ENCODE measurements at places on chromosomes 5 and 9.

DNA sequence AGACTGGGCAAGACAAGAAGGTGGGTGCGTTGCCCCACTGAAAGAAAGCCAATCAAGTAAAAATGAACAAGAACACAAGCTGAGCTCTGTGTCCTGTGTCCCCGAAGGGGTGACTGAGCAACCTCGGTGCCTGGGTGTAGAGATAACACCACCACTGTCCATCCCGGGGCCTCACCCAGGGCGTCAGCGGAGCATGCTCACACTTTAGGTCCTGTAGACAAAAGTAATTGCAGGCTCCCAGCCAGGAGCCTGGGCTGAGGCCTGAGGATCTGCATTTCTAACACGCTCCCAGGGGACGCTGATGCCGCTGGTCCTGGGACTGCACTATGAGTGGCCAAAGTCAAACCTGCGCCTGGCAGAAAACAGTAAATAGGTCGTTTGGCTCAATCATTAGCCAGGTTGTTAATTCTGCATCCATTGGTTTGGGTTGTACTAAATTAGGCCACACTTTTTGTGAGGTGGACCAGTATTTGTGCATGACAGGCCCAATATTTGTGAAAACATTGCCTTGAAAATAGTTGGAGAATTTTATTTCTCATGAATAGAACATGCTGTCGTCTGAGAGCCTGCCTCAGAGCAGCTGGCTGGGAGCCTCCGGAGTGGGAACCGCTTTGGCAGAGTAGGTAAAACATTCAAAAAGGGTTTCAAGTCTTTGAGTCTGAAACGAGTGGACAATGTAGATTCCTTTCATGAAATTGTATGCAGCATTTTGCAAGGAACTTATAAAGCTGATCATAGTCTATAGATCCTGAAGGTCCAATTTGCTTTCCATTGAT lies 38.3 kb downstream of the ANKRD33B start:
- DNase-seq, result no peak

GRCh38 chr9:18056269-18056992 lies 417.5 kb upstream of the ADAMTSL1 start:
- DNase-seq, result no peak

GRCh38 chr5:81016116-81016515 lies 56.0 kb downstream of the RASGRF2 start:
- no peak for DNase-seq

DNA sequence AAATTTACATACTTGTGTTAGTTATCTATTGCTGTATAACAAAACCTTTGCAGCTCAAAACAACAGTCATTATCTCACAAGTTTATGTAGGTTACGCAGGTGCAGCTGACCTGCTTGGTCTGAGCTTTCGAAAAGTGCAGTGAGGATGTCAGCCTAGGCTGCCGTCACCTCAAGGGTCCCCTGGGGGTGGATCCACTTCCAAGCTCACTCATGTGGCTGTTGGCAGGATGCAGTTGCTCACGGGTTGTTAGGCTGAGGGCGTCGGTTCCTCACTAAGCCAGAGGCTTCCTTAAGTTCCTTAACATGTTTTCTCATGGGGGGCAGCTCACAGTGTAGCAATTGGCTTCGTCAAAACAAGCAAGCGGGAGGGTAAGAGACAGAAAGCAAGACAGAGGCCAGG lies 139.8 kb downstream of the DOCK8 start:
- no peak for DNase-seq

GRCh38 chr5:50697739-50698138 lies 31.3 kb downstream of the PARP8 start:
- DNase-seq, result no peak

- no peak for DNase-seq
Measured at GRCh38 chr5:150138551-150139265, 16.9 kb downstream of the PDGFRB start.

DNA sequence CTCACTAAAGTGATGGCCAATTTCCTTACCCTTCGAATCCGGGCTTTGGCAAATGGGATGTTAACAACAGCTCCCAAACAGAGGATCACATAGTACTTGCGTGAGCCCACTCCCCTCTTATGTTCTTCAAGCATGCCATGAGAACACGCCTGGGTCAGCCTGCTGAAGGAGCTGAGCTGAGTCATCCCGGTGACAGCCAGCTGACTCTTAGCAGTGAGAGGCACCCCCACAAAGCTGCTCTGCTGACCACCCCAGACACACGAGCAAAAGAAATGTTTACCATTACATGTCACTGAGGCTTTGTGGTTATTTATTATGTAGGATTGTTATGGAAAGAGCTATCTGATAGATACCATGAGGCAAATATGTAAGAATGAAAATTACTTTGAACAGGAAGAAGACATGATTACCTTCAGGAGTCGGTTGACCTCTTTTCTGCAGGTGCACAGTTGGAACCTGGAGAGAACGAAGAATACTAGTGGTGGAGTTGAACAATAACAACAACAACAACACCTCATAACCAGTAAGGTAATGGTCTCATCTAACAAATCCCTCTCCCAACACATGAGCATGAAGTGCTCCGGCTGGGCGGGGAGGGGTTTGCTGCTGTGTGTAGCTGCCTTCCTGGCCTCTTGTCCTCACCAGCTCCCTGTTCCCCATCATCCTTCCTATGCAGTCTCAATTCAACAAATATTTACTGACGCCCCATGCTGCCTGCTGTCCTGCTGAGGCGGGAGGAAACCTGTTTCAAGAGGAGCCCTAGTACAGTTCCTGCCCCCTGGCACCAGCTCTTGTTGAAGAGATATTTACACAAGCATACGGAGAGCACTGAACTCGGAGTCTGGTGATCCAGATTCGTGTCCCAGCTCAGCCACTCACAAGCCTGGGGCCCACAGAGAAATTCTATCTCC lies 69.4 kb upstream of the LHFPL2 start:
- DNase-seq, result no peak

- DNase-seq, result no peak
Measured at GRCh38 chr9:136761545-136761981, 2.8 kb downstream of the LCN15 start.

DNA sequence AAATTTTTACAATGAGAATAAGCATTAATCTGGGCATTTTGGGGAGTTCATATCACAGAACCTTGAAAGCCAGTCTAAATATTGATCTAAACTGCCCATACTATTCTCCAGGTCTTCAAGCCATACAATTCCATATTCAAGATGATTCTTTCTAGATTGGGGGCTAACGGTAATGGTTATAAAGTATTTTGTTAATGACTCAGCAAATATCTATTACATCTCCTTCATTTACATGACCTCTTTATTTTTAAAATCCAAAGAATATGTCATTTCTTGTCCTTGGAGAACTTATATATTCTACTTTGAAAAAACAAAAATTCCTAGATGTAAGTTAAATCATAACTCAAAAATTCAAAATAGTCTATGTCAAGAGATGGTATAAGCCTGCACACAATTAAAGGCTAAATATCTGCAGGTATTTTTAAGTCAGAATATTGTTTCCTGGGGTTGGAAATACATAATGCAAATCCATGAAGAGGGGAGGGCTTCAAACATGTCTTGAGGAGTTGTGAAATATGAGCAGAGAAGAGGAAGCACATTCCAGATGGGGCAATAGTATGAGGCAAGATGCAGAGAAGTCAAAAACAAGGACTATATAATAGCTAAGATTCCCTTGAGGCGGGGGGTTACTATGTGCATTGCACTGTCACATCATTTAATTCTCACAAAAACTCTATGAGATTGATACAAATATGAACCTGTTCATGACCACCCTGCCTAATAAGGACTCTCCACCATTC lies 526.4 kb downstream of the NR2F1-AS1 start:
- DNase-seq, result no peak

DNA sequence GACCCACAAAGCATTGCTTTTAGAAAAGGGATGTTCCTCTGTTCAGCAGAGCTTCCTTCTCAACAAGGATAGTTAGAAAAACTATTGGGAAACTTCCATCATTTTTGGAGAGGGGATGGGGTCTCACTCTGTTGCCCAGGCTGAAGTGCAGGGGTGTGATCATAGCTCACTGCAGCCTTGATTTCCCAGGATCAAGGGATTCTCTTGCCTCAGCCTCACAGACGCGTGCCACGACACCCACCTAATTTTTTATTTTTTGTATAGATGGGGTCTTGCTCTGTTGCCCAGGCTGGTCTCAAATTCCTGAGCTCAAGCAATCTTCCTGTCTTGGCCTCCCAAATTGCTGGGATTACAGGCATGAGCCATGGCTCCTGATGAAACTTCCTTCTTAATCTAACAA lies 34.8 kb downstream of the PHAX start:
- DNase-seq, result no peak

DNA sequence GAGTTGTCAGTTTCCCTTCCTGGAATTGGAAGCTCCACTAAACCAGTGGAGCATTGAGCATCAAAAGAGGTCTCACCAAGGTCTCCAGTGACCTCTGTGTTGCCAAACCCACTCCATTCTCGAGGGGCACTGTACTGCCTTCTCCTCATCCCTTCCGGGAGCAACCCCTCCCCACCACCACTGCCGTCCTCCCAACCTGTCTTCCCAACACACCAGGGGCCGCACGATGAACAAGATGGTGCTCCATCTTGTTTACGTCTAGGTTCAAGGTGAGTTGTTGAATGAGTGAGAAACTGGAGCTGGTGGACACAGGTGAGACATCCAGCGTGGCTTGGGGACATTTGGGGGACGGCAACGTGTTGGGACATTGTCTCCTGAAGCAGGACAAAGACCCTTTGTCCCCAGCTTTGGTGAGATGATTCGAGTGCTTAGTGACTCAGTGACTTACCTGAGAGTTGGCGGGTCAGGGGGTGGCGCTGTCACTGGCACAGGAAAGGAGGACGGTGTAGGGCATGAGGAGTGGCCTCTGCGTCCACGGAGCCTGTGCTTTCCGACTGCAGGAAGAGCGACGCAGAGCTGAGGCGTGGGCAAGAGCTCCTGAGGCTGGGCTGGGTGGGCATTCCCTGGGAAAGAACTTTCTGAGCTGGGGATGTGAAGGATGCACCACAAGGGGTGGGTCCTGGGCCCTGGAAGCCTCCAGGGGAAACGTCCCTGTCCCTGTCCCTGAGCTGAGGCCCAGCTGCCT lies 44.8 kb upstream of the RNU6ATAC start:
- no peak for DNase-seq

GRCh38 chr5:3303777-3304176 lies 291.9 kb upstream of the IRX1 start:
- no peak for DNase-seq

DNA sequence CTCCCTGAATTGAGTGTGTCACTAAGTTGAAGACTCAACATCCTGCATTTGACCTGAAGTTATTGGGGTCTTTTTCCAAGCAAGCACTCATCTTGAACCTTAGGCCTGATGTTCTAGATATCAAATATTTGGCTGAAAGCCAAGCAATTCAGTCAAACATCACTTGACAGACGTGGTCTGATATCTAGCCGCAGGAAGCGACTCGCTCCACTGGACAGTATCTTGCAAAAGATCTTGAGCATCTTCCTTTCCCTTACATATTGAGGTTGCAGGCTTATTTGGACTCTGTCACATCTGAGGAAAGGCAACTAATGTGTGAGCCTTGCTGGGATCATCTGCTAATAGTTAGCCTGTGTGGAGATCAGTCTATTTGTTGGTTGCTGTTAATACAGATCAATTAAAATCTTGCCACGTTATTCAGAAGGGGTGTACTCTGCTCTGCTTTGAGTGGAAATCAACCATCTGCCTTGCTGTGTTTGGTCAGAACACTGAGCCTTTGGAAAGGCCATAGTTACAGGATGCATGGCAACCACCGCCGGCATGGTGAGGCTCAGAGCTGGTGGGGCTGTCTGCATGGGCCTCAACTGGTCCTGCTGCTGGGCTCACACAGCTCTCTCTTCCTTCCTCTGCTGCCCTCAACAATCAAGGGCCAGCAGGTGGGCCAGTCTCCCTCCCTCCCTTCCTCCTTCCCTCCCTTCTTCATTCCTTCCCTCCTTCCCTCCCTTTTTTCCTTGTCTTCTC lies 166.9 kb upstream of the KLF9 start:
- DNase-seq, result no peak

GRCh38 chr5:14809369-14810155 lies 62.0 kb downstream of the ANKH start:
- DNase-seq, result peak; percentile 63

DNA sequence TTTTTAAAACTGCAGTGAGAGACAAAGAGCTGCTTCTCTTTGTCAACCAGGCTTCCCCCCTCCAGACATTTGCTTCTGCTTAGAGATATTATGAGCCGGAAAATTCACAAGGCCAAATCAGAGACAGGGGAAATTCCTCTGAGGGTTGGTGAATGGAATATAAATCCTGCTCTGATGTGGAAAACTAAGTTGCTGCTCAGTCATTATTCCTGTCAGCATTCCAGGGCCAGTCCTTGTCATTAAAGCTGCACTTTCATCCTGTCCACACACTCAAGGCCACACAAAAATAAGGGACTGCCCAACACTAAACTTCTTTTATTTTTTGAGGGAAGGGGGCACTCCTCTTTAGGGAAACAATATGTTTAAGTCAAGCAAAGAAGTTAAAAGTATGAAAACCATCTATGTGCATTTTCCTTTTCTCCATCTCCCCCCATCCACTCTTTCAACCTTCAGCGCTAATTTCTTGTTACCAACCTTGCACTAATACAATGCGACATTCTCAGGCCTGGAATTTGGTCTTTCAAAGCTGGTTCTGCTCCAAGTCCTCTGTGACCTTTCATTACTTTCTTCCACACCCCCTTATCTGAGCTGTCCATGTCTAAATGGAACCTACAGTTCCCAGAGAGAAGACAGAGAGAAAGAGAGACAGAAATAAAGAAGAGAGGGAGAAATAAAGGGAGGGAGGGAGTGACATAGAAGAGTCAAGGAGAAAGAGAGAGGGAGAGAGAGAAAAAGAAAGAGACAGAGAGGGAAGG lies 118.9 kb upstream of the S1PR3 start:
- DNase-seq, result no peak

GRCh38 chr9:125513668-125514413 lies 193.2 kb downstream of the MAPKAP1 start:
- peak; percentile 16 for DNase-seq

GRCh38 chr9:83992407-83992806 lies 11.8 kb downstream of the RMI1 start:
- no peak for DNase-seq

DNA sequence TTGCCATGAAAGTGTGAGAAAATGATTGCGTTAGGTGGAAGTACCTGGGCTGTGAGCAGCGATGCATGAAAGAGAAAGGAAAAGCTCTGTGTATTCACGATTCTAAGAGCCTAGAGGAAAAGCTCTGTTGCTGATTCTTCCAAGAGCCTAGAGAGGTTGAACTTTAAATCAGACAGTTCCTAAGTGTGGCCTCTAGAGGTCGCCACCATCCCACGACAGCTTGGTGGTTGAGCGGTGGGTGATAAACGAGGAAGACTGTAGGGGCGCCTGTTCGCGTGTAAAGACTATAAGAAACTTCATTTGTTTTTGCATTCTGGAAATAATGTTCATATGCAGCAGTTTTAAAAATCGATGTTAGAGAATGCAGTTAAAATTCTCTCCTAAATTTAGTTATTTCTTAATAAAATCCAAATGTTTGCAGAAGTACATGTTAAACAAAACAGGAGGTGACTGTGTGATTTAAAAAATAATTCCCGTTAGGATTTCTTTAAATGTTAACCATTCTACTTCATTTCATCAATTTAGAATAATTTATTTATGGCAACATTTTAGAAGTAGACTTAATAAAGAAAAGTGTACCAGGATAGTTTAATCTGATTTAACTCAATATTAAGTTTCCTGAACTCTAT lies 107.7 kb downstream of the TENT4A start:
- peak; percentile 60 for DNase-seq

- no peak for DNase-seq
Measured at GRCh38 chr5:135505973-135506372, 29.8 kb downstream of the NEUROG1 start.

GRCh38 chr5:177510567-177511053 lies 984 bp upstream of the DOK3 start:
- DNase-seq, result no peak

All from stimulated activated CD4-positive, alpha-beta T cell treated with anti-CD3 and anti-CD28 coated beads, Interleukin-2, amount 100 ng/mL, for 48 hours (primary cell).